Osteocyte (in vitro differentiated cells): ENCODE measurements at places on chromosomes 7 and 10. TPM values are rescaled to one million over a fixed set of nuclear protein-coding genes. Genes with fewer than 3 reads are reported as not detected.

Gene LRRC4
- total RNA-seq = 0.29 and 0.70 TPM in 2 replicates

Gene ITIH5
- total RNA-seq = 0.35 and 0.39 TPM in 2 replicates

Gene ANKRD61
- total RNA-seq = not detected in 2 replicates

Gene MYOF
- 470 and 517 TPM in 2 replicates for total RNA-seq

Gene NOBOX
- not detected in 2 replicates for total RNA-seq

Gene PLPP4
- 1.9 and 2.0 TPM in 2 replicates for total RNA-seq

Gene EXOC6
- 7.6 and 8.5 TPM in 2 replicates for total RNA-seq

Gene LEP
- not detected in 2 replicates for total RNA-seq

Gene KLF14
- total RNA-seq = not detected in 2 replicates

Gene LIPJ
- total RNA-seq = not detected in 2 replicates

Gene OR2A1
- total RNA-seq = not detected in 2 replicates

Gene ABCC2
- total RNA-seq = 0.24 and 0.39 TPM in 2 replicates

Gene HOXA4
- total RNA-seq = not detected in 2 replicates

Gene MMD2
- not detected in 2 replicates for total RNA-seq

Gene FOXL3
- total RNA-seq = not detected in 2 replicates

Gene RPP38
- total RNA-seq = 13.7 and 17.9 TPM in 2 replicates

Gene GFRA1
- total RNA-seq = 41.8 and 44.1 TPM in 2 replicates

Gene CAV2
- total RNA-seq = 81.6 and 86.8 TPM in 2 replicates

Gene ACSM6
- total RNA-seq = not detected in 2 replicates

Gene STEAP2
- not detected in 2 replicates for total RNA-seq

Gene GPR141
- not detected in 2 replicates for total RNA-seq

Gene SDK1
- total RNA-seq = 5.4 and 5.6 TPM in 2 replicates

Gene CHAT
- total RNA-seq = not detected in 2 replicates

Gene COL26A1
- total RNA-seq = 124 and 128 TPM in 2 replicates

Gene ZNF655
- total RNA-seq = 62.8 and 64.2 TPM in 2 replicates

Gene ANKRD7
- total RNA-seq = not detected in 2 replicates

Gene BMPER
- total RNA-seq = 0.50 and 0.56 TPM in 2 replicates

Gene UCMA
- not detected in 2 replicates for total RNA-seq

Gene MACC1
- not detected in 2 replicates for total RNA-seq

Gene ITIH2
- not detected in 2 replicates for total RNA-seq

Gene NME8
- total RNA-seq = not detected in 2 replicates

Gene SOSTDC1
- not detected in 2 replicates for total RNA-seq

Gene ASZ1
- total RNA-seq = not detected in 2 replicates

Gene MYL7
- total RNA-seq = not detected in 2 replicates

Gene PRR15
- total RNA-seq = 0.73 and 1.6 TPM in 2 replicates

Gene AGAP5
- 5.9 and 8.1 TPM in 2 replicates for total RNA-seq

Gene MNX1
- not detected in 2 replicates for total RNA-seq

Gene SPDYE2
- not detected in 2 replicates for total RNA-seq

Gene HTR5A
- total RNA-seq = not detected in 2 replicates

Gene TAS2R3
- 1.6 and 2.6 TPM in 2 replicates for total RNA-seq
